Endodermal cell (in vitro differentiated cells): ENCODE measurements at places on chromosomes 3 and 15. TPM values are rescaled to one million over a fixed set of nuclear protein-coding genes. Genes with fewer than 3 reads are reported as not detected.

Gene TMCO5A
- total RNA-seq: not detected in 3 replicates

Gene SI
- not detected in 2 replicates for total RNA-seq

Gene SLC9C1
- total RNA-seq: 0.24 to 0.50 TPM in 2 of 3 replicates, not detected in the other

Gene RARB
- total RNA-seq: 17.2 to 23.1 TPM (median 21.9 TPM) in 3 replicates

Gene CKMT1A
- total RNA-seq: 4.4 and 6.6 TPM in 2 replicates

Gene IGF2BP2
- total RNA-seq: 143 to 162 TPM (median 156 TPM) in 3 replicates
